Left renal cortex interstitium (tissue), 4 donors: ENCODE measurements at places on chromosomes 3 and 15. TPM values are rescaled to one million over a fixed set of nuclear protein-coding genes. Genes with fewer than 3 reads are reported as not detected.

TMEM39A gene
- 46.6 TPM for polyA plus RNA-seq

- DNase-seq: no peak
Measured at GRCh38 chr15:60914360-60914759, 314.7 kb downstream of the RORA start.

DNA sequence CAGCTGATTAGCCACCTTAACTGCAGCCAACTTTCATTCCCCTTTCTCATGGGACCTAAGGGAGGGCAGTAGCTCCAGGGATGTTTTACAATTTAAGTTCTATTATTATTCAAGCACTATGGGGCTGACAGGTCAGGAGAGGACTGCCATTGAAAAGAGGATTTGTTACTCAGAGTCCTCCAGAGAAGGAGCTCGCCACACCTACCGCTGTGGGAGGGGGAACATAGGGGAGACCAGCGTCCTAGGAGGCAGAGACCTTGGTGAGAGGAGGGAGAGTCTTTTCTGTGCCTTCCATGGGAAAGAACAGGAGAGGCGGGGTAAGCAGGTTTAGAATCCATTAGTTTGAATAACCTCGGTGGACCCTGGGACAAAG is 14.4 kb downstream of the ATP10A start:
- no peak for DNase-seq

GRCh38 chr3:136078421-136079364 is 113.2 kb downstream of the PPP2R3A start:
- DNase-seq: peak; percentile 10

GRCh38 chr15:73232776-73233175 is 136.0 kb downstream of the HCN4 start:
- DNase-seq: no peak

DNA sequence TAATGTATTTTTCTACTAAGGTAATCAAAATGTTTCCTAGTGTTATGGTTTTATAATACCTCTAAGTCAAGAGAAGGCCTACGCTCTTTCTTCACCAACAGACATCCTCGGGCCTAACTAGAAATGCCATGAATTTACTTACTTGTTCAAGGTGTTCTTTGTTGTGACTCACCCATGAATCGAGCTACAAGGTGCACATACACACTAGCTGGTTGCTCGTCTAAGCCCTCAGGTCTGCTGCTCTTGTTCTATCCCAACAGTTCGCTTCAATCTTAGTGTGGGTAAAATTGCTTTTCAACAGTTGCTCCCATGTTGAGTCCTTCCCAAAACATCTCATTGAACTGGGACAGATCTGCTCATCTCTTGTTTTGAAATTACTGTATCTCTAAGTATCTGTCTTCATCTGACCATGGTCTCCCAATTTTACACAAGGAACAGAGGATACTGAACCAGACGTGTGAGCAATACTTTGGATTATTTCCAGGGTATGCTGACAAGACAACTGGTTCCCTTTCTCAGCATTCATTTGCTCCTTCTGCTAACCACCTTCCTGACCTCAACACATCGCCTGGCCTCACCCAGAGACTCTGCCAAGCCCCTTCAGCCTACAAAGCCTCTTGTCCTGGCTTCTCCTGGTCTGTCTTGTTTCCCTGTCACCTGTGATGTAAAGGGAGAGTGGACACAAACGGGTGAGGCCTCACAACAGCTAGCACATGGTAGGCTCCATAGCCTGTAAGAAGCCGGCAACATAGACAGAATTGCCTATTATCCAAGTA is 84.2 kb downstream of the NEDD4 start:
- no peak for DNase-seq

DNA sequence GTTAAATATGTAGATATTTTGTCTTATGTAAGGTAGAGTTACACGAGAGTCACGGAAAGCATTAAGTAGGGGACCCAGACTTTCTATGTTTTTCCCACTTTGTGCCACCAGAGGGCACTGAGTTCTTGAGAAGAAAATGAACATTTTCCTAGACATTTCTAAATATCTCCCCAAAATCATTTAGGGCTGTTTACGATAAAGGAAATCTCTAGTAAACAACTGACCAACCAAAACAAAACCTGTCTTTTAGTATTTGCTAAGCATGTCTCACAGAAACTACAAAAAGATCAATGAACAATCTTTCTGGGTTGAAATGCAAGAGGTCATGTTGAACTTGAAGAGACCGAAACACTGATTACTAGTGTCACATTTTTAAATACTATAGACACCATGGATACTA is 16.1 kb downstream of the POU1F1 start:
- DNase-seq: peak; percentile 11

- DNase-seq: no peak
Measured at GRCh38 chr15:34514251-34514670, 69.2 kb downstream of the GOLGA8B start.

- no peak for DNase-seq
Measured at GRCh38 chr3:17412950-17413530, 329.4 kb downstream of the TBC1D5 start.

DNA sequence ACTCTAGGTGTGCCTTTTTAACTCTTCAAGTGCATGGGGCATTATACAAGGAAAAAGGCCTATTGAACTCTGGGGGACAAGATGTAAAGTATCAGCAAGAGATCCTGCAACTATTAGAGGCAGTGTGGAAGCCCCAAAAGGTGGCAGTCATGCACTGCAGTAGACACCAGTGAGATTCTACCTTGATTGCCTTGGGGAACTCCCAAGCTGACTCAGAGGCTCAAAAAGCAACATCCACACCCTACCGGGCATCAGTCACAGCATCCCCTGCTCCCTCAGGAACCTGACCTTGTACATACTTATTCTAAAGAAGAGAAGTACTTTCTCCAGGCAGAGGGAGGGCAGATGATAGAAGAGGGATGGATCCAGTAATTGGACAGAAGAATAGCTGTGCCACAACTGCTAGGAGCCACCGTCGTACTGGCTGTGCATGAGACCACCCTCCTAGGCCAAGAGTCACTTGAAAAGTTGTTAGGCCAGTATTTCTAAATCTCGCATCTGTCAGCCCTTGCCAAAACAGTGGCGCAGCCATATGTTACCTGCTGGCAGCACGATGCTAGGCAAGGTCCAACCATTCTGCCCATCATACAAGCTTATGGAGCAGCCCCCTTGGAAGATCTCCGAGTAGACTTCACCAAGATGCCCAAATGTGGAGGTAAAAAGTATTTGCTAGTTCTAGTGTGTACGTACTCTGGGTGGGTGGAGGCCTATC is 523.1 kb upstream of the FRG2C start:
- no peak for DNase-seq

ZBTB47 gene
- 19.3 TPM for polyA plus RNA-seq

- DNase-seq: no peak
Measured at GRCh38 chr3:196055683-196056270, 26.1 kb downstream of the TFRC start.

GOLGA6L2 gene
- polyA plus RNA-seq: not detected

GRCh38 chr3:23865595-23866396 is 51.0 kb downstream of the NKIRAS1 start:
- peak; percentile 53 for DNase-seq

GRCh38 chr15:57144448-57144847 is 226.0 kb downstream of the TCF12 start:
- no peak for DNase-seq

DNA sequence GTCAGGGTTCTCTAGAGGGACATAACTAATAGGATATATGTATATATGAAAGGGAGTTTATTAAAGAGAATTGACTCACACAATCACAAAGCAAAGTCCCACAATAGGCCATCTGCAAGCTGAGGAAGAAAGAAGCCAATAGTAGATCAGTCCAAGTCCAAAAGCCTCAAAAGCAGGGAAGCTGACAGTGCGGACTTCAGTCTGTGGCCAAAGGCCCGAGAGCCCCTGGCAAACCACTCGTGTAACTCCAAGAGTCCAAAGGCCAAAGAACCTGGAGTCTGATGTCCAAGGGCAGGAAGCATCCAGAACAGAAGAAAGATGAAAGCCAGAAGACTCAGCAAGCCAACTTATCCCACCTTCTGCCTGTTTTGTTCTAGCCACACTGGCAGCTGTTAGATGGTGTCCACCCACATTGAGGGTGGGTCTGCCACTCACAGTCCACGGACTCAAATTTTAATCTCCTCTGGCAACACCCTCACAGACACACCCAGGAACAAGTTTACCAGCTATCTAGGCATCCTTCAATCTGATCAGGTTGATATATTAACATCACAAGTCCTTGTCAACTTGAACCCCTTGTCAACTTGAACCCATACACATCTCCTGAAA is 54.2 kb upstream of the ACAD9 start:
- DNase-seq: no peak

HRH1 gene
- polyA plus RNA-seq: 1.5 TPM

- DNase-seq: no peak
Measured at GRCh38 chr3:32712506-32713055, 27.6 kb downstream of the CNOT10 start.

DNA sequence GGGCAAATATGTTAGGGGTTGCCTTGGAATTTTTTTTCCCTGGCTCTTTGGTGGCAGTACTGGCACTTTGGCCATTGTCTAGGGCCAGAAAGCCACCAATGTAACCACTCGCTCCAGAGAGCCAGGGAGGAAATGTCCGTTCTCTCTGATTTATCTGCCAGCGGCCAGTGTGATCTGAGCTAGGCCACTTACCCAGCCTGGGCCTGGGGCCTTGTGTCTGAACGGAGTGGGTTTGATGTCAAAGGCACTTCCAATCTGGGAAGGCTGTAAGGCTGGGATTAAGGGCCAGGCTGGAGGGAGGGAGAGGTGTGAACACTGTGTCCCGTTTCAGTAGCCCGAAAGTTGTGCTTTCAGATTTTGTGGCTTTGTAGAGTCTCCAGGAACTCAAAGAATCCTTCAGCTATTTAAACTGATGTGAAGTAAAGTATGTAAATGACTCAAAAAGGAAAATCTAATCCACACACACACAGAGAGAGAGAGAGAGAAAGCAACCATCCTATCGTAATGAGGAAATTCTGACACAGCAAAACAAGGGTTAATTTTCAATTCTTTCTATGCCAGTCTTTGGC is 271.0 kb downstream of the PDZRN3 start:
- DNase-seq: no peak

FGF12 gene
- 7.6 TPM for polyA plus RNA-seq

DNA sequence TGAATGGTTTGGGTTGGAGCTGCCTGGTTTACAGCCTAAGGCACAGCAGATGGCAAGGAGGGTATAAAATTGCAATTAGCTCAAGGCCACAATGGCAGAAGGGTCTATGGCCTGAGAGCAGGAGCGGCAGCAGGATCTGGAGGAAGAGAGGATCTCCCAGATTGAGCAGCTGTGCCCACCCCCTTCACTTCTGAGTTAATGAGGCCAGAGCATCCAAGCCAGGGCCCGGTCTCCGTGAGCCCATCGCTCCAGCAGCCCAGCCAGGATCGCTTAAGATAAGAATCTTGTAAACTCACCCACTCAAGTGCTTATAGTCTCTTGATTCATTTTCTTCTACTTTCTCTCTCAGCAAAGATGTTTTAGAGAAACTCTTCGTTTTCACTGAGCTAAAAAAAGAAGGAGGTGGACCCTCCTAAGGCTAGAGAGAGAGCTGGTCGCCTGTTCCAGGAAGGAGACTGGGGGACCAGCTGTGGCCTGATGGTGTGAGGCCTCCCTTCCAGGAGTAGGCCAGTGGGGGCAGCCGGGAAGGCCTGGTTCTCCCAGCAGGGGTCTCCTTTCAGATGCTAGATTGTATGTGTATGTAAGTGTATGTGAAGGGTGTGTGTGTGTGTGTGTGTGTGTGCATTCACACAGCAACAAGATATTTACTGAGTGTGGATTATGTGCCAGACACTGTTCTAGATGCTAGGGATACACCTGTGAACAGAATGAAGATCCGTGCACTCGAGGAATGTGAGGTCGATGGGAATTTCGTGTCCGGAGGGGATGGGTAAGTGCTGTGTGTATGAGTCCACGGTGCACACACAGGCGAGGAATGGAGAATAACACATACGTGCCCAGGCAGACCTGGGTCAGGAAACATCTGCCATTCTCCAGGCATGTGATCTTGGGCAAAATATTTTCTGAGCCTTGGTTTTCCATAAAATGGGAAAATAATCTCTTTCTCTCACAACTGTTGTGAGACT is 18.6 kb downstream of the MAGEF1 start:
- no peak for DNase-seq

DNA sequence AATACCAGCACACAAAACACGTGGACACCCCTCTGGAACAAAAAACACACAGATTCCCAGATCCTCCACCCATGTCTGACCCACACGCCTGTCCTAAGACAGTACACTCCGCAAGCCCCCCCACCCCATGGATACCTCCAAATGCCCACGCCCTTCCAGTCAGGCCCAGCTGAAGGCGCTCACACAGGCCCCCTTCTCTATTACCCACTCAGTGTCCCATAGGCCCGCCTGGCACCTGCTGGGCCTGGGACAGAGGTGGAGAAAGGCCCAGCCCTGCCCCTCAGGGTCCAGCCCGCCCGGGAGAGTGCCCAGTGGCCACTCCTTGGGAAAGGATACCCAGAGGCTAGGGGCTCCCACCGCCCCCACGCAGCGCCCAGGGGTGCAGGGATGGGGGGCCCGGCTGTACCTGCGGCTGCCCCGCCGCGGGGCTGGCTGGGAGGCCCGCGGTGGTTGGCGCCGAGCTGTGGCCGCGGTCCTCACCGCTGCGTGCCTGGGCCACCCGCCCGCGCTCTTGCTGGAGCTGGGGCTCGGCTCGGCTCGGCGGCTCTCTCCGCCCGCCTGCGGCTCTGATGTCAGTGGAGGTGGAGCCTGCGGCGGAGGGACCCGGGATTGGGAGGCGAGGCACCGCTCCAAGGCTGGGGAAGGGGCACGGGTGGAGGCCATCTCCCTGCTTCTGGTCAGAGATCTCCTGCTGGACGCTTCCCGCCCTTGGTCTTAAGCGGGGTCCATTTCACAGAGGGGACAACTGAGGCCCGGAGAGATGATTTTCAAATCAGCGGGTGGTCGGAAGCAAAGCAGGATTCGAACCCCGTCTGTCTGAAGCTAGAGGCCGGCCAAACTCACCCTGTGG is at the start of gene CAMK1:
Gene CAMK1 (minus strand): TSS at position 522 of the 850 bp plus-strand sequence. CDS start 2,198 bp downstream, outside the sequence.
- peak; percentile 53 for DNase-seq

GRCh38 chr15:90209591-90209990 is 8.5 kb downstream of the SEMA4B start:
- DNase-seq: no peak

DNA sequence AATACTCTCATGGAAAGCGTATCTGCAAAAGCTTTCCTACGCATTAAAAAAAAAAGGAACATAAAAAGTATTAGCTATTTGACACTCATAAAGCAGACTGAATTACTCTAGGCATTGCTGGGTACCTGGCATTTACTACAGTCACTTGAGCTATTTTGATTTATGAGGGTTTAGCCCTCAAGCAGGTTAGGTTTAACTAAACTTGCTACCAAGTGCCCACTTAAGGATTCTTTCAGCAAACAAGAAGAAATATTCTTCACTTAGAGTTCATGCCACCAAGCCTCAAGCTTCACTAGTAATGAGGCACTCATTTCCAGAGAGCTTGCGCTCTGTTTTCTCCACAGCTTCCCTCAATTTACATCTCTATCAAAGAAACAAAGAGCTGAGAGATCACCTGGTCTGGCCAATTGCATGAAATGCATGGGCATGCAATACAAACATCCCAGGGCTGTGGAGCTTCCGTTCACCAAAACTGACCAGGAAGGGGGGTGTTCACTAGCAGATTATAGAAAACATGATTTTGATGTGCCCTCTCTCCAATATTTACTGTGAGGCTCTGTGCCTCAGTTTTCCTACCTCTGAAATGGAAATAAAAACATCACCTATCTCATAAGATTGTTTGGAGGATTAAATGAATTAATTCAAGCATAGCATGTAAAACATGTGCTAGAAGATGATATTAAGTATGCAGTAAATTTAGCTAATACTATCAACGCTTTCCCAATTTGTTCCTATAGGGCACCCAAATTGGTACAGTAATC is 217.3 kb downstream of the RORA start:
- DNase-seq: no peak

FBXO40 gene
- 0.04 TPM for polyA plus RNA-seq

MAP2K5 gene
- 22.6 TPM for polyA plus RNA-seq
